Inflammatory macrophage (primary cell): ENCODE measurements at places on chromosomes 6 and 20.

DNA sequence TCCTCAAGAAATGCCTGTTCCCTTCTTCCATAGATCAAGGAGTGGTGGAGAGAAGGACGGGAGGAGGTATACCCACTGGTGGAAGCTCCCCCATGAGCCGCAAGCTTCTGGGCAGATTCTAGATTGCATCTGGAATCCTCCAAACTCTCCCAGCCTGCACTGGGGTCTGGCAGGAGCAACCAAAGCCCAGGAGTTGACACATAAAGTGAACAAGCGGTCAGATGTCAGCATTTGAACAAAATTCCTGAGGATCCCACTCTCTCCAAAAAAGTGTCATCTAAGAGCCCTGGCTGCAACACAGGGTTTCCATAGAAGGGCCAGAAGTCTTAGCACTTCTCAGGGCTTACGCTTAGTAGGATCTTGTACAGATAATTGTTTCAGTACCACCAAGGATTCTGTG, 88.2 kb downstream of the KCNB1 start:
- no peak for DNase-seq

DNA sequence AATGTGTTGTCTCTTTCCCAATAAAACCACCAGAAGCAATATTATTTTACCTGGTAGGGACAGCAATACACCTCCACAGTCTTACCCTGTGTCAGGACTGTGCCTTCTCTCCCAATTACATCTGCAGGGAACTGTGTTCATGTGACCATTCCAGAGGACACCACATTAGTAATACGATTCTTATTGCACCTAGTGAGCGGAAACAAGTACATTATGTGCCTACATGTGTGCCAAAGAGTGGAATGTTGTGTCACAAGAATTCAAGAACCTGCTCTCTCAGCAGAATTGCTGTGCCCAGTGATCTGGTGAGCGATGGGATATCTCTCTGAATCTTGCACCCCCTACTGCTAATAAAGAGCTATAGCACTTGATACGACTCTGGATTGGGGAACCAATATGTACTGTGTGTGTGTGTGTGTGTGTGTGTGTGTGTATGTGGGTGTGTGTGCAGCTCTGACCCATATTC, 57.4 kb upstream of the FOXC1 start:
- peak; percentile 32 for DNase-seq

DNA sequence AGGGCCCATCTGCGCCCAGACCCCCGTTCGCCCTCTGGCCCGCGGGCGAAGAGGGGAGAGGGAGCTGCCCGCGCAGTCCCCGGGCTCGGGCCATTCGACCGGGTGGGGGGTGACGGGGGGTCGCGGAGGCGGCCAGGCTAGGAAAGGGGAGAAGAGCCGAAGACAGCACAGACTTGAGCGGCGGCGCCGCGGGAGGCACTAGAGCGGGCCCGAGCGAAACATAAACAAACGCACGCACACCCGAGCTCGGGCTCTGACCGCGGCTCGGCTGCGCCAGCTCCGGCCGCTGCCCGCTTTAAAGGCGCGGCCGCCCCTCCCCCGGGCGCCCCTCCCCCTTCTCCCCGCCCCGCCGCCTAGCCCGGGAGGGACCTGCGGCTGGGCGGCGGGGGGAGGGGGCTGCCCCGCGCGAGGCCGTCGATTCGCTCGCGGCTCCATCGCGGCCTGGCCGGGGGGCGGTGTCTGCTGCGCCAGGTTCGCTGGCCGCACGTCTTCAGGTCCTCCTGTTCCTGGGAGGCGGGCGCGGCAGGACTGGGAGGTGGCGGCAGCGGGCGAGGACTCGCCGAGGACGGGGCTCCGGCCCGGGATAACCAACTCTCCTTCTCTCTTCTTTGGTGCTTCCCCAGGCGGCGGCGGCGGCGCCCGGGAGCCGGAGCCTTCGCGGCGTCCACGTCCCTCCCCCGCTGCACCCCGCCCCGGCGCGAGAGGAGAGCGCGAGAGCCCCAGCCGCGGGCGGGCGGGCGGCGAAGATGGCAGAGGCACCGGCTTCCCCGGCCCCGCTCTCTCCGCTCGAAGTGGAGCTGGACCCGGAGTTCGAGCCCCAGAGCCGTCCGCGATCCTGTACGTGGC, at the start of gene FOXO3:
TSS of gene FOXO3 (plus strand) at position 455 of the 846 bp plus-strand sequence. CDS start at position 747, 292 bp downstream.
- DNase-seq, result peak; percentile 87

DNA sequence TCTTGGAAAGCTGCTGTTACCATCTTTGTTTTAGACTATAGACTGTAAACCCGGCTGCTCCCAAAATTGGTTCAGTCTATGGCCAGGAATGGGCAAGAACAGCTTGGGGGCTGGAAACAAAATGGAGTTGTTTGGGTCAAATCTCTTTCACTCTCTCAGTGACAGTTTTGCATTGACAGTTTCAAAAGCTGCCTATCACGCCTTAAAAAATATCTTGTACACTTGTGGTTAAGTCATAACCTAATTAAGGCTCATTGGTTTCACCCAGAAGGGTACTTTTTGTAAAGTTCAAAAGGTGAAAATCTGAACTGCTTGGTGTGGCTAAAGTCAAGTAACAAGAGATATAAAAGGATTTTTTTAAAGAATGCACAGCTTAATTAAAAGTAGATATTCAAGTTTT, 76.1 kb upstream of the PRL start:
- DNase-seq, result no peak

- DNase-seq, result no peak
These were observed 602.2 kb upstream of the BTBD3 start for GRCh38 chr20:11315525-11315924.

DNA sequence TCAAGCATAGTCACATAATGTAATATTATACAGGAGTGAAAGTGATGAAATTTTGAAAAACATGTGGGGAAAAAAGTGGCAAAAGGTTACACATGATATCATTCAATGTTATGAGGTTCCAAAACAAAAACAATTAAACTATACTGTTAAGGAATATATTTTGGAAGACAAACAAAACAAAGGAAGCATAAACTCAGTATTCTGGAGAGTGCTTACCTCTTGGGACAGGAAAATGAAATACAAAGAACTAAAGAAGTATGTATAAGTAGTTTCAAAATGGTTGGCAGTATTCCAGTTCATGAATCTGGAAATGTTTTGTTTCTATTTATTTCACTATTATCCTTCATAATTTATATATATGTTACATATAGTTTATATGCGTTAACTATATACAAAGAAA, 213.5 kb downstream of the MOXD1 start:
- DNase-seq, result no peak

DNA sequence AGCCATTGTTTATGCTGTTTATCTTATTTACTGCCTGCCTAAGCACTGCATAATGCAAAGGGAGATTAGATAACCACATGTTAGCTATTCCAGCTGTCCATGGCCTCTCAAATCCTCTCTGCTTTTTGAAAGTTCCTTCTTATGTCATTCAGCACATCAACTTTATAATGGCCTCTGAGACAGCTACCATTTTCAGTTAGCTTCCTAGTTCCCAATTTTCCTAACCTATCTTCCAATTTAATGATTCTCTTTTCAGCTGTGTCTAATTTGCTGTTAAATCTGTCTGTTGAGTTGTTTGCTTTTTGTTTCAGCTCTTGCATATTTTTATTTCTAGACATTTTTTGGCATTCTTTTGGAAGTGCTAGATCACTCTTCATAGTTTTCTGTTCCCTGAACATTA, 173.4 kb upstream of the PLCB4 start:
- no peak for DNase-seq

GRCh38 chr6:135461208-135461607, 36.3 kb downstream of the AHI1 start:
- DNase-seq, result no peak

GRCh38 chr20:47529840-47530239, 28.2 kb downstream of the NCOA3 start:
- no peak for DNase-seq

DNA sequence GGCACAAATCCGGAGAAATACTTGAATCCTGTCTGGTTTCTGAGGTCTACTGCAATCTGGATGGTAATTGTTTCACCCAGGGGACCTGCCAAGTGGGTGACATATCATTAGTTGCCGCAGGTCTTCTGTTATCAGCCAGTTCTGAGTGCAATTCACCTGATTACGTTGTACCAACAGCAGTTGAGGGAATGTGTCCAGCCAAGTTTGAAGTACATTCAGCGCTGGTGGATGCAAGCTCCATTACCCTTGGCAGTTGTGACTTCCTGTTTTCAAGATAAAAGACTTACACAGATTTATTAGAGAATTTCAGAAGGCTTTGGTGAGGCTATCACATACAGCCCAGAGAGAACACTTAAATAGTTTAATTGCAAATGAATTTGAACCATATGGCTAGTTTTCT, 42.8 kb downstream of the FNDC1 start:
- DNase-seq, result no peak

- no peak for DNase-seq
These were observed 598 bp downstream of the OGFR start for GRCh38 chr20:62805155-62805710.

DNA sequence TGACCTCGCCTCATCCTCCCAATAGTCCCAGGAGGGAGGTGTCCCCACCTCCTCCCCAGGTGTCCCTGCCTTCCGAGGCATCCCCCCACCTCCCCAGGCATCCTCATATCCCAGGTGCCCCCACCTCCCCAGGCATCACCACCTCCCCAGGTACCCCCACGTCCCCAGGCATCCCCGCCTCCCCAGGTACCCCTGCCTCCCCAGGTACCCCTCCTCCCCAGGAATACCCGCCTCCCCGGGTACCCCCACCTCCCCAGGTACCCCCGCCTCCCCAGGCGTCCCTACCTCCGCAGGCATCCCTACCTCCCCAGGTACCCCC, 198.9 kb downstream of the SYNDIG1 start:
- no peak for DNase-seq

- no peak for DNase-seq
These were observed 196.6 kb downstream of the UST start for GRCh38 chr6:148943451-148943850.

DNA sequence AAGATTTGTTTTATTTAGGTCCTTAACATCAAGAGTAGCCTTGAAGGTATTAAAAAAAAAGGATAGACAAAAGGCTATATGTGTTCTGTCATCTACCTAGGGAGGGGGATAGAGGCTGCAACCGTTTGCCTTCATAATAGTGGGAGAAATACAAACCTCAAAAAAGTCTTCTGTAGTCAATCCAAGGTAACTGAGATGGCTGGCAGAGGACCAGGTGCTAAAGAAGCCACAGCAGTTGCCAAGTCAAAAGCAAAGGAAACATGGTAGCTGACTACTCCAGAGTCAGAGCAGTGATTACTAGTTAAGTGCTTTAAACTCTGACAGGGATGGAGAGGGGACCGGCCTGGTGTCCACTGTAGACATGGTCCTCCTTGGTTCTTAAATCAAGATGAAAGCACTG, 249.4 kb downstream of the PTPRK start:
- DNase-seq, result no peak

DNA sequence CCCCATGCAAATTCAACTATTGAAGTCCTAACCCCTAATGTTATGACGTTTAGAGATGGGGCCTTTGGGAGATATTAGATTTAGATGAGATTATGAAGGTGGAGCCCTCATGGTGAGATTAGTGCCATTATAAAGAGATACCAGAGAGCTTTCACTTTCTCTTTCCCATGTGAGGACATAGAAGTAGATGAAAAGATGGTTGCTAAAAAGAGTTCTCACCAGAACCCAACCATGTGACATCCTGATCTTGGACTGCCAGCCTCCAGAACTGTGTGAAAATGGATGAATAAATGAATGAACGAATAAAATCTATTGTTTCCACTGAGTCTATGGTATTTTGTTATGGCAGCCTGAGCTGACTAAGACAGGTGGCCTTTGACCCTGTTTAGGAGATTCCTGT, 50.6 kb upstream of the FBXO30 start:
- DNase-seq, result no peak
